ENCODE measurements at places on chromosomes 7 and 10.
A peak's percentile ranks its signal among the peaks of the same experiment; 100 is the strongest.

- no peak for DNase-seq
These were observed 228.5 kb downstream of the SLC25A13 start for GRCh38 chr7:96093435-96093834.

GRCh38 chr7:44057181-44057848 lies 8.1 kb downstream of the PGAM2 start:
- no peak for DNase-seq

- DNase-seq = no peak
These were observed 19.4 kb upstream of the CDC14C start for GRCh38 chr7:48904975-48905374.

DNA sequence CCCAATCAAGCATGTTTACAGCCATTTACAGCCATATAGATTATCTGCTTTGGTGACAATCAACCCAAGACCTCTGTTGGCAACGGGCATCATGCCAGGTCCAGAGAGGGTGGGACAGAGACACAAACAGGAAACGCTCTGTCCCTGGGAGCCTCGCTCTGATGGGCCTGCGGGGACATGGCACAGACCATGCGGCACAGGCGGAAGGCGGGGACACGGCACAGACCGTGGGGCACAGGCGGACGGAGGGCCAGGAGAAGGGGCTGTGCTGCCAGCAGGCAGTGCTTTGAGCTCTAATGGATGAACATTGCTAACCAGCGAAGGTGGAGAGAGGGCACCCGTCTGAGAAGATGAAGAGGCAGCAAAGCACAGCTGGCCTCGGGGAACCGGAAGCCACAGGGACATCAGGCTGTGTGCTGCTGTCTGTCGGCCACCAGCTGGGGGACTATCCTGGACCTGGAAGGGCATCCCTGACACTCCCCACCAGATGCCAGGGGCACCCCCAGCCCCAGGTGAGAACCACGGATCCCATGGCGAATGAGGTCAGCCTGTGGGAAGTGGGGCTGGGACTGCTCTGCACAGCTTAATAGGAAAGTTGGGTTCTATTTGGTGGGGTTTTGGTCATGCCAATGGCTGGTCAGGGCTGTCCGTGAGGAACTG lies 61.0 kb downstream of the DIP2C start:
- no peak for DNase-seq

GRCh38 chr7:117019786-117020590 lies 66.7 kb downstream of the ST7 start:
- peak; percentile 90 for DNase-seq

Measured in NCI-H524 (cell line).